ENCODE measurements at places on chromosomes 3 and 15. TPM values are rescaled to one million over a fixed set of nuclear protein-coding genes. Genes with fewer than 3 reads are reported as not detected.

Gene LEKR1
- 0.64 TPM for total RNA-seq

Gene IGSF11
- total RNA-seq = not detected

Gene SLC24A5
- not detected for total RNA-seq

Gene C3orf85
- total RNA-seq = not detected

Gene TRH
- total RNA-seq = not detected

Gene DPPA2
- not detected for total RNA-seq

Gene FANCD2OS
- total RNA-seq = not detected

Gene GOLGA8G
- not detected for total RNA-seq

DNA sequence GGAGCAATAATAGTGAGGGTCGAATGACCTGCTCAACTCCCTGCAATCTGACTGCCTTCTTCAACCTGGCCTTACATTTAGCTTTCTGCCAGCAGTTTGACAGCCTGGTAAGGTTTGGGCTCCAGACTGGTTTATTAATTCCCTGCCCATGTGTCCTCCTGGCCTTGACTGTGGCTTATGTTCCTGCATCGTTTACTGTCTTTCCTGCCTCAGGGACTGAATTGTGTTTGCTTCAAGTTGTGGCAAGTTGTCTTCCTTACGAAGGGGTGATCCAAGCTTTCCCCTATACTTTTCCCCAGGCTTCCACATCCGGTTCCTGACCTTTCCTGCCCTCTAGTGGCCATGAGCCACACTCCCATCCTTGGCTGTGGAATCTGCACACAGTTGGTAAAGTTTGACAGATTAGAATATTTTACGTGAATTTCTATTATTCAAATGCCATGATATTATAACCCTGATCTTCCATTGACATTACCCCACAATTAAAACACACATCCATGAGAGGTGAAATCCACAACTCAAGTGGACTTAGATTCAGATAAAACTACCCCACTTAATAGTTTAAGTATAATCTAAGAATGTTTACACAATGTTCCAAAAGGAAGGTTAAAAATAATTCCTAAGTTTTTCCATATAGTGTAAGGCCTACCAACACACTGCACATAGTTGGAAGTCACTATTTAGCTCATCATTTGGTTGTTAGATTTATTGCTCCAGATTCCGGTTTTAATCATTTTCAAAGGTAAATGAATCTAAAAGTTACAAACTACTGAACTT is 95.7 kb downstream of the NEDD4 start:
- peak overlapping the region; percentile 89 for H3K27ac ChIP-seq
- H3K36me3 ChIP-seq = peaks cover 5% of the 10 kb centered on the region
- H3K4me1 ChIP-seq = peaks cover 65% of the 10 kb centered on the region
- peak overlapping the region; percentile 58 for H3K4me3 ChIP-seq
- no peaks in the 10 kb centered on the region for H3K27me3 ChIP-seq

GRCh38 chr3:180189310-180189648 is 152.5 kb upstream of the PEX5L start:
- DNase-seq = no peak
- peak overlapping the region; percentile 10 for H3K4me3 ChIP-seq
- peaks cover 20% of the 10 kb centered on the region for H3K4me1 ChIP-seq
- H3K27ac ChIP-seq = no peak overlapping the region
- H3K36me3 ChIP-seq = no peaks in the 10 kb centered on the region

- peak overlapping the region; percentile 95 for H3K27ac ChIP-seq
- peak overlapping the region; percentile 83 for H3K4me3 ChIP-seq
- peaks cover 35% of the 10 kb centered on the region for H3K4me1 ChIP-seq
Observed at GRCh38 chr3:23612296-23612891, 193.4 kb upstream of the UBE2E1 start.

DNA sequence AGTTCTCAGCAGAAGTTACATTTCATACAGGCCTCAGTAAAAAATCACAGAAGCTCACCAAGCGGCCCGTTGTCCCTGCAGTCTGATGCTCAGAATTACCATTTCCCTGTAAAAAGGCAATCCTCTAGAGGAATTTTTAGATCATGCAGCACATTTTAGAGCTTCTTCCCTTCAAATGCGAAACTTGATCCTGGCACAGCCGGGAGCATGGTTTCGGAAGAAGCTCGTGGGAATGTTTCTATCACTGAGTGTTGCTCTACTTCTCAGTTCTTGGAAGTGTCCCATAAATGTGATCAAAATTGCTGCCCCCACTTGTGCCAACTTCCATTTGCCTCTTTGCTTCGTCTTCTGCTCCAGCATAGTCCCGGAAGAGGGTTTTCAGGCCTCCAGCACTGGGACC is 3.8 kb upstream of the H1-8 start:
- H3K4me3 ChIP-seq = no peak overlapping the region
- H3K36me3 ChIP-seq = no peaks in the 10 kb centered on the region
- H3K27me3 ChIP-seq = peaks cover 6% of the 10 kb centered on the region
- no peak for DNase-seq
- peaks cover 8% of the 10 kb centered on the region for H3K4me1 ChIP-seq
- H3K27ac ChIP-seq = no peak overlapping the region

- H3K4me1 ChIP-seq = no peaks in the 10 kb centered on the region
- H3K27me3 ChIP-seq = peaks cover 7% of the 10 kb centered on the region
- H3K27ac ChIP-seq = no peak overlapping the region
- H3K4me3 ChIP-seq = no peak overlapping the region
Observed at GRCh38 chr3:59212128-59212779, 162.4 kb upstream of the CFAP20DC start.

DNA sequence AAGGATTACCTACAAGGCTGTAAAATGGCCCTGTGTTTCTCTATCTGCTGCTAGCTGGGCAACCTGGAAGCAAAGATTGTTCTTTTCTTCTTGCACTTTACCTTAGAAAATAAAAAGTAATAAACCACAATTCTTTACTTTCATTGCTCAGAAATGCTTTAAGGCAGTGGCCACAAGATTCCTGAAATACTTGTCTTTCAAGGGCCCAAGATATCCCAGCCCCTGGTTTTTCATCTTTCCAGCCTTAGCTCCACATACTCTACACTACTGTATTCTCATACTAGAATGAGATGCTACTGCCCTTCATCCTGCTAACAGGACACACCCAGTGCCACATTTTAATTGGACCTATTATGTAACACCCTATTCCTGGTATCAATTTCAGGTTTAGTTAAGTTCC is 78.9 kb downstream of the GTF2E1 start:
- no peaks in the 10 kb centered on the region for H3K27me3 ChIP-seq
- H3K4me1 ChIP-seq = peaks cover 18% of the 10 kb centered on the region
- H3K27ac ChIP-seq = no peak overlapping the region
- DNase-seq = no peak
- H3K4me3 ChIP-seq = no peak overlapping the region

GRCh38 chr3:175246766-175247165 is 387.6 kb downstream of the NAALADL2 start:
- H3K27me3 ChIP-seq = no peaks in the 10 kb centered on the region
- peaks cover 11% of the 10 kb centered on the region for H3K4me1 ChIP-seq
- H3K27ac ChIP-seq = no peak overlapping the region
- no peak overlapping the region for H3K4me3 ChIP-seq
- DNase-seq = no peak

DNA sequence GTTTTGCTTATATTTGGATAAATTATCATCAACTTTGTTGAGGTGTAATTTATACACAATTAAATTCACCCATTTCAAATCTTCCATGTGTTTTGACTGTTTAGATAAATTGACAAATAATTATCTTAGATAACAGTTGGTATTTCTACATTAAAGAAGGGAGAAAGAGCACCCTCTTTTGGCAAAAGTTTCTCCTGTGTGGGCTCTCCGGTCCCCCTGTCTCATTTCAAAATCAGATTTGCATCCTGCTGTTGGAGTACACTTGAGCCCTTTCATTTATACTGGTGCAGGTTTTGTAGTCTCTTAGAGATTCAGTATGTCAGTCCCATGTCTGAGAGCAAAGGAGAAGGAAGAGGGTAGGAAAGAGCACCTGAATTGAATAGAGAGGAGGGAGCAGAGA is 49.4 kb downstream of the NKIRAS1 start:
- H3K27me3 ChIP-seq = no peaks in the 10 kb centered on the region
- no peak overlapping the region for H3K4me3 ChIP-seq
- peaks cover 62% of the 10 kb centered on the region for H3K4me1 ChIP-seq
- H3K27ac ChIP-seq = no peak overlapping the region
- H3K36me3 ChIP-seq = peaks cover 10% of the 10 kb centered on the region

GRCh38 chr3:195801251-195802183 is 10.2 kb downstream of the MUC4 start:
- no peak overlapping the region for H3K4me3 ChIP-seq
- H3K27ac ChIP-seq = no peak overlapping the region
- H3K36me3 ChIP-seq = no peaks in the 10 kb centered on the region
- H3K27me3 ChIP-seq = peaks cover 37% of the 10 kb centered on the region
- DNase-seq = no peak

GRCh38 chr15:53833134-53833624 is 73.7 kb upstream of the WDR72 start:
- peak; percentile 3 for DNase-seq
- no peaks in the 10 kb centered on the region for H3K4me1 ChIP-seq
- H3K36me3 ChIP-seq = no peaks in the 10 kb centered on the region
- H3K27me3 ChIP-seq = peaks cover 1% of the 10 kb centered on the region

DNA sequence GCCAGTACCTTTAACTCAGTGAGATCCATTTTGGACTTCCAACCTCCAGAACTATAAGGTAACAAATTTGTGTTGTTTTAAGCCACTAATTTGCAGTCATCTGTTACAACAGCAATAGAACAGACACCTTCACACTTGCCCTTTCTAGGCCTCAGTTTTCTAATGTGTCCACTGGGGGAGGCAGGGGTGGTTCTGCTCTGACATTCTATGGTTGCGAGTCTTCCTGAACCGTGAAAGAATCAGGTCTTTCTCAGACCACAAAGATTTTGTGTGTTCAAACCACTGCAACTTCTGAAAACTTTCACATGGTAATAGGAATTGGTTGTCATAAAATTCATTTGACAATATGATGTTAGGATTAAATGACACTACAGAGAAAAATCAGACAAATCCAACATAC is 26.8 kb upstream of the CSTA start:
- H3K4me1 ChIP-seq = no peaks in the 10 kb centered on the region
- H3K4me3 ChIP-seq = no peak overlapping the region
- no peak overlapping the region for H3K27ac ChIP-seq
- no peaks in the 10 kb centered on the region for H3K36me3 ChIP-seq
- DNase-seq = no peak

- no peak overlapping the region for H3K4me3 ChIP-seq
- H3K27ac ChIP-seq = no peak overlapping the region
- H3K4me1 ChIP-seq = peaks cover 4% of the 10 kb centered on the region
- no peaks in the 10 kb centered on the region for H3K36me3 ChIP-seq
- peaks cover 14% of the 10 kb centered on the region for H3K27me3 ChIP-seq
- DNase-seq = no peak
Observed at GRCh38 chr3:198076722-198077308, 116.8 kb downstream of the LMLN start.

DNA sequence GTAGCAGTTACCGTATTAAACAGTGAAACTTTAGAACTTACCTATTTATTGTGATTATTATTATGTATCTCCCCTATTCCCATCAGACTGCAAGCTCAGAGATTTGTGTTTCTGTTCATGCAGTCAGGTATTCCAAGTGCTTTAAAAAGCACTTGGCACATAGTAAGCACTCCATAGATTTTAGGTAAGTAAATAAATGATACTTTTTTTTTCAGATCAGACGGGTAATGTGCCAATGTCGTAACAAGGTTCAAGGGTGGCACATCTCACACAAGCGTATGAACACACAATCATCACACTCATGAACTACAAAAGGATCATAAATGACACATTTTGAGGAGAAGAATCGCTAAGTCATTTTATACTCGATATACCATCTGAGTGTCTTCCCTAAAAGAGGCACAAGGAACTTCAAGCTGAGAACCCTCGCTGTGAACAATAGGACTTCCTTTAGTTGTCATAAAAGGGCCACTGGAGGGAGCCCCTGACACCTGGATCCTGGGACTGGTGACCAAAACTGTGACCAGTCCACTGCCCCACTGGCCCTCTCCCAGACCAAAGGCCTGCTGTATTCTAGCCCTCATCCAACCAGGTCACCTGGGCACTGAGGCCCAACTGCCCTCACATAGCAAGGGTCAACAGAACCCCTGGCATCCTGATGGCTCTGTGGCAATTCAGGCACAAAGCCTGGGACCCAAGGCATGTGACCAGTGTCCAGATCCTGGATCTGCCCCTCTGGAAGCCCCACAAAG is 32.1 kb downstream of the KIF9 start:
- no peaks in the 10 kb centered on the region for H3K4me1 ChIP-seq
- no peak overlapping the region for H3K4me3 ChIP-seq
- H3K27me3 ChIP-seq = peaks cover 10% of the 10 kb centered on the region
- DNase-seq = peak; percentile 31
